NCI-H2107 (cell line): ENCODE measurements at places on chromosomes 2 and 18.

- no peak for DNase-seq
Measured at GRCh38 chr2:195238379-195238778, 418.6 kb upstream of the SLC39A10 start.

DNA sequence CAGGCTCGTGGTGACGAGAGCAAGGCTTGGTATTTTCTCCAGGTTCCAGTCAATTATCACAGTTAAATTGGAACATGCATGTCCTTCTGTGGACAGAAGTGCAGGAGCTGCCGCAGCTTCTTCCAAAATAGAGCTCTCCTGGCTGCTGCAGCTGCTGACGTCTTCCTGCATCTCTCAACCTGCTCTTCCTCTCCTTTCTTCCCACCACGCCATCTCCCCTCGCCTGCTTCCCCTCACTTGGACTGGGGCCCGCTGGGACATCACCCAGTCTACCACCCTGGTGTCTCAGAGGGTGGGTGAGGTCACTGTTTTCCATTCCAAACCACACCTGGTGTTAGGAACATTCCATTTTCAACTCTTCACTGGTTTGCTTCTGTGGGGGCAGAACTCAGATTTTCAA lies 41.4 kb downstream of the SPP2 start:
- DNase-seq, result no peak

GRCh38 chr18:75574187-75574586 lies 146.7 kb upstream of the SMIM21 start:
- DNase-seq, result no peak

DNA sequence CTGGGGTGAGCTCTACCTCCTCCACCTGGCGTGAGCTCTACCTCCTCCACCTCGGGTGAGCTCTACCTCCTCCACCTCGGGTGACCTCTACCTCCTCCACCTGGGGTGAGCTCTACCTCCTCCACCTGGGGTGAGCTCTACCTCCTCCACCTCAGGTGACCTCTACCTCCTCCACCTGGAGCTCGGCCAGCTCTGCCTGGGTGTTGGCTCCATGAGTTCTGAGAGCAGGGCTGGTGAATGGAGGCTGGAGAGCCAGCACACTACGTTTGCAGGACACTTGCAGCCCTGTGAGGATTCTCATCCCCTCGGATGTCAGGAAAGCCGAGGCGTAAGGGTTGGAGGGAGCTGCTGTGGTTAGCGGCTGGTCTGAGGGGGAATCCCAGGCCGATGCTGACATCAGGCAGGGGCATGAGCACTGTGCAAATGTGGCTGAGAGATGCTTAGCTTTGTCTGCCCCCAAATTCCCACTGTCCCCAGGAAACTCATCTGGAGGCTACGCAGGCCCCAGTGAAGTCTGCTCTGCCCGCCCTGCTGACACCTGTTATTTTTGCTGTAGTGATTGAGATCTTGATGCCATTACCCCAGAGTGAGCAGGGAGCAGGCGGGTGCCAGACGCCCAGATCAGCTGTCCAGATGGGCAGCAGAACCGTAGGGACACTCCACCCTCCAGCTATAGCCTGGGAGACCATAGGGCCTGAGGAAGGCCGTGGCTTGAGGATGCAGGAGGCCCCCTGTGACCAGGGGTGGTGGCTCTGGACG lies 3.3 kb downstream of the CROCC2 start:
- DNase-seq, result no peak

DNA sequence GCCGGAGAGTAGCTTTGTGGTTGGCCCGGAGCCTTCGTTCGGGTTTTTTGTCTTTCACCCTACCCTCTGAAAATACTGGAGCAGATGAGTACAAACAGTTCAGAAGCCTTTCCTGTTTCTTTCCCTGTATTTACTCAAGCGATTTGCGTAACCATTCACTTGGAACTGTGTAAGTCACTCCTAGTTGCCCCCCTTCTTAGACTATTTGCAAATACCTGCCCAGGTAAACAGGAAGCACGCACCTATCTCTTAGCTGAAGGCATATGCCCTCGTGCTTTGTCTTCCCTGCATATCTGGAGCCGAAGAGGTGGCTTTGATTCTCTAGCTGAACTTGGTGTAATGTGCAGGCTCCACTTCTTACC lies 1.4 kb downstream of the KCNS3 start:
- no peak for DNase-seq

GRCh38 chr2:30358842-30359241 lies 88.2 kb upstream of the LCLAT1 start:
- no peak for DNase-seq

DNA sequence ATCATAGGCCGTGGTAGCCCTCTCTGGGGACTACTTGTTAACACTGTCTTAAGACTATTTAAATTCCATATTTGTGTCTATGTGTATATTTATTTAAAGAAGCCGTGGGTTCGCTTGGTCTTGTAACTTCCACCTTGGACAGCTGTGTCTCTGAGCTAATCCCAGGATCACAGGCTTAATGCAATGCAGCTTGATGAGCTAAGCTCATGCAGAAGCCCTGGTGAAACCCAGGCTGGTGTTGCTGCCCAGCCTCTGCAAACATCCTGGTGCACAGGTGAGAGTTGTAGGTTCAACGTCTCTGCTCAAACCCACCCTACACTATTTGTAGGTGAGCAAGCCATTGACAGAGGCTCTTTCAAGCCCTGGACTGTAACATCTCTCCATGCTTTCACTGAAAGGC lies 211.8 kb downstream of the FAM210A start:
- no peak for DNase-seq

DNA sequence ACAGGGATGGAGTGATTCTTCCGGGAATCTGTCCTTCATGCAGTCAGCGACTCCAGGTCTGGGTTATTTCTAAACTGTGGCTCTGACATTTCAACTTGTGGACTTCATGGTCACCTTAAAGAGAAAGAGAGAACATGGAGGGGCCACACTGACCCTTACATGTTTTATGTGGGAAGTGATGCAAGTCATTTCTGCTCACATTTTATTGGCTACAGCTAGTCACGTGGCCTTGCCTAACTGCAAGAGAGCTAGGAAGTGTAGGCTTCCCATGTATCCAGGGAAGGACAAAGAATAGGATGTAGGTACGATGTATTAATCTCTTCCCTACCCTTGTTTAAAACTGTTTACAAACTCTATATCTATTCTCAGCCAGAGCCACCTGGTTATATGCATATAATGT lies 30.3 kb upstream of the AFTPH start:
- no peak for DNase-seq

DNA sequence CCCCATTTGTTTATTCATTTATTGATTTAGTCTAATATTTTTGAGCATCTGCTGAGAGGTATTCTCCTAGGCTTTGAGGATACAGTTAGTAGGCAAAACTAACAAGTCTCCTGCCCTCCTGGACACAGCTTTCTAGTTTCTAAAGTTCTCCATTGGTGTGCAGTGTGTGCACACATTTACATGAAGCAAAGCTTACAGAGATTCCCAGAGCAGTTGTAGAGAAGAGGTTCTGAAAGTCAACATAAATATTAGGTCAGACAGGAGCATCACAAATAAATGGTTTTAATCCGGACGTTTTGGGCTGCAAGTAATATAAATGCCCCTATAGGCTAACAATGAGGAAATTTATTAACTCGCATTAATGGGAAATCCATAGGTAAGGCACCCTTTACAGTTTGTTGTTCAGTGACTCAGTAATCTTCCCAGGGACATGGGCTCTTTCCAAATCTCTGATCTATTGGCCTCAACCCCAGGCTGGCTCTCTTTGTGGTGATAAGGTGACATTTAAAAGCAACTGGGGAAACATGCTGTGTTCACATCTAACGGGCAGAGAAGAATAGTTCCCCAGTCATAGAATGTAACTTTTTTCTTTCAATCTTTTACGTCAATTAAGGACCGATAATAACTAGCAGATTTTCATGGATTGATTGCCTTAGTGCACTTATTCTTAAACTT lies 407.2 kb downstream of the PTPRM start:
- DNase-seq, result no peak

DNA sequence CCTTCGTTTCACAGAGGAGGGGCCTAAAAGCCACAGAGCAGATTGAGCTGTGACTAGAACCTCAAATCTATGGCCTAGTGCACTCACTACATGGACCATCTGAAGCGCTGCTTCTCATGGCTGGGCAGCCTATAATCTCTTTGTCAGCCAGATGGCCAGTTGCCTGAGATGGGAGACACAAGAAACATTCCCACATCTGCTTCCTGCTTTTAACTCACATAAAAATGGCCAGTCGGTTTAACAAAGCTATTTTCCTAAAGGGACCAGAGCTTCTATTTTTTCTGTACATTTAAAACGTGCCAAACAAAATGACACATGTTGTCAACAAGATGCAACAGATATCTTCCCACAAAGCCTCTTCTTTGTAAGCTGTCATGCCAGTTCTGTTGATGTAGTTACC lies 173.8 kb downstream of the GFPT1 start:
- DNase-seq, result no peak

DNA sequence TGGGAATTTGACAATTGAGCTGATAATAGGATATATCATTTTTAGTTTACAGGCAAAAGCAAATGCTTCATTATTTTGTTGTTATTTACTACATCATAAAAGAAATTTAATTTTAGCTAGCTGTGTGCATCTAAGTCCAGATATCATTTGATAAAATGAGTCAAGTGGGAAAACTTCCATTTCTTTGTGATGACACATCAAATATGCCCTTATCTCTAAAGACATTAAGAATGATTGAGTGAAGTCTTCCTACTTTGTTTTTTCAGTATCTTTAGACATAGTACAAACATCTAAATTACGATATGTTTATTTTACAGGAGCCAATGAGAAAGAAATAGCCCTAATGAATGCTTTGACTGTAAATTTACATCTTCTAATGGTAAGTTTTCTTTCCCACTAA lies 77.0 kb downstream of the KYNU start:
- DNase-seq, result no peak

GRCh38 chr18:62379051-62379450 lies 53.9 kb downstream of the TNFRSF11A start:
- DNase-seq, result no peak

DNA sequence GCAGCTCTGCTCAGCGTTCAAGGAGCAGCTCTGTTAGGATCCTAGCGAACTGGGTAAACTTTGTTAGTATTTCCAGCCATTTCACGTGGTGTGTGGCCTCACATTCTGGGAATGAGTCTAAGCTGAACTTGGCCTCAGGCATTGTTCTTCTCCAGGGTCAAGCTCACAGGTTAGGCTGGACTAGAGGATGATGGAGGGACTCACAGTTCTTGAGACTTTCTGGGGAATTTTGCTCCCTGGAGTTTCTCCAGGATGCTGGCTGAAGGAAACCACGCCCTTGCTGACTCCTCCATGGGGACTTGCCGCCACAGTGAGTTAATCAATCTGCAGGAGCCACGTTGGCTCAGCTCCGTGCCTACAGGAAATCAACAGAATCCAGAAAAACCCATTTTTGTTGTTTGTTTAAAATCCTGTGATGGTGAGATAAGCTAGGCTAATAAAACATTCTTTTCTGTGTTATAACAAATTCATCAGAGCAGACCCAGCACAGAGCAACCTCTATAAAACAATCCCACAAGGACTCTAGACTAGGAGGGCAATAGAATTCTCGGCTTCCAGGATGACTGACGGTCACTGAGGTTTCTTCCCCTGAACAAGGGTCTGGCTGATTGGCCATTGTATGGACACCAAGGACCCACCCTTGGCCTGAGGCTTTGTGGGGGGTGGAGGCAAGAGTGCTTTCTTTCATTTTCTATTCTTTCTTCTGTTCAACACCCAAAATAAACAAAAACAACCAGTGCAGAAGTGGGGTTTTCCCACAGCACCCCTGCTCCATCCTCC lies 12.6 kb downstream of the CNDP1 start:
- DNase-seq, result no peak

GRCh38 chr2:237533668-237534161 lies 32.7 kb upstream of the PRLH start:
- no peak for DNase-seq

- no peak for DNase-seq
Measured at GRCh38 chr2:19871836-19872235, 29.9 kb downstream of the TTC32 start.

DNA sequence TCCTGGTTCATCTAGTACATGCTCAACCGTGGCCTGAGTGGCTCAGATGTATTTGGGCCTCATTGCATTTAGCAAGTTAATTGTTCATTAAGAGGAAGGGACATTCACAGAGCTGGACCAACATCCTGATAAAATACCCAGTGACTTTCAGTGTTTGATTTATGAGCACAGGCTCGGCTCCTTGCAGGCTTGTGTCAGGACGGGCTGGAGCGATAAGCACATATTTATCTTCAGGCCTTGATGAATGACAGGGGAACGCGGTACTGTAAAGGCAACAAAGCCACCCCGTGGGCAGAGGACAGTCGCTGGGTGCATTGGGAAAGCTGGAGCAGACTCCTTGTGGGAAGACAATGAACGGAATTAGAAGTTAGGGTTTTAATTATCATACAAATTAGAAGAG lies 548.6 kb upstream of the HS6ST1 start:
- DNase-seq, result no peak

DNA sequence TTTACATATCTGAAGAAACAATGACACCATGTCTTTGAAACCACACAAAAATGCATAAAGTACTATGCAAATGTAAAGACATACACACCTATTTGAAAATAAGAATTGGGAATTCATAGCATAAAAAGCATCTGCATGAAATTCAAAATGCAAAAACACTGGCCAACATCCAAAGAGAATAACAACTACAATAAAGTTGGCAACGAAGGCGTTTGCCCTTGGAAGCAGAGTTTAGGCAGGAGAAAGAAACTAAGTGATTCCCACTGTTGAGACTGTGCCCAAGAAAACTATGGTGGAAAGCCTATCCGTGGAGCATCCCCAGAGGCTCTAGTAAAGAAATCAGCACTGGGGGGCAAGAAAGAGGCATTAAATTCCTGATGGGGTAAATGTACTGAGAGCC lies 292.8 kb downstream of the RIT2 start:
- DNase-seq, result no peak

GRCh38 chr18:57433482-57433881 lies 1.7 kb upstream of the ONECUT2 start:
- DNase-seq, result no peak

DNA sequence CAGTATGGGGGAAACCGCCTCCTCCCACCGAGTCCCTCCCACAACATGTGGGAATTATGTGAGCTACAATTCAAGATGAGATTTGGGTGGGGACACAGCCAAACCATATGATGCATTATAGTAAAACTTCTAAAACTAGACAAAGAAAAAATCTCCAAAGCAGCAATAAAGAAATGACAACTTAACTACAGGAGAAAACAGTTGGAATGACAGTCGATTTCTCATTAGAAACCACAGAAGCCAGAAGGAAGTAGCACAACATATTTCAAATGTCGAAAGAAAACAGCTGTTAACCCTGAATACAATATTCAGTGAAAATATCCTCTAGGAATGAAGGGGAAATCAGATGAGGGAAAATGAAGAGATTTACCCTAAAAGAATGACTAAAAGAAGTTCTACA lies 53.5 kb upstream of the TCF4 start:
- no peak for DNase-seq
